ENCODE measurements at places on chromosomes 6 and 20. TPM values are rescaled to one million over a fixed set of nuclear protein-coding genes. Genes with fewer than 3 reads are reported as not detected.

DNA sequence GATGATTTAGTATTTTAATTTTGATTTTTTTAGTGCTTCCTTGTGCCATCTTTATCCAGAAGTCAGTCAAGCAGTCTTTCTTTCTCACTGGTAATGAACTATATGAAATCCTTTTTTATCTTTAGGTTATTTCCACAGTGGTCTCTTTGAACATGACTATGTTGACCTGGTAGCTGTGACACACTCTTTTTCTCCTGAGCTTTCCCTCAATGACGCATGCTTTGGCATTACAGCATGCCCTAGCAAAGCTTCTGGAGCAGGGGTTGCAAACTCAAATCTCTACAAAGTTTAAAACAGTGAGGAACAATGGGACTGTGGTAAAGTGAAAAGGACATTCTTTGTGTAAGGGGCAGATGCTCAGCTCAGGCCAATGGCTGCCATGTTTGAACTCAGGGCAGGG lies 4.5 kb upstream of the PLAGL1 start:
- H3K4me1 ChIP-seq: peaks cover 6% of the 10 kb centered on the region
- peaks cover 12% of the 10 kb centered on the region for H3K27me3 ChIP-seq

- H3K4me1 ChIP-seq: peaks cover 11% of the 10 kb centered on the region
- H3K27ac ChIP-seq: no peak overlapping the region
- peaks cover 51% of the 10 kb centered on the region for H3K27me3 ChIP-seq
- no peak for DNase-seq
Measured at GRCh38 chr6:36339146-36339545, 2.5 kb upstream of the BNIP5 start.

GRCh38 chr6:136677822-136678221 lies 114.5 kb downstream of the MAP3K5 start:
- peaks cover 17% of the 10 kb centered on the region for H3K36me3 ChIP-seq
- no peak for DNase-seq
- no peak overlapping the region for H3K27ac ChIP-seq
- no peaks in the 10 kb centered on the region for H3K4me1 ChIP-seq
- H3K27me3 ChIP-seq: no peaks in the 10 kb centered on the region

DNA sequence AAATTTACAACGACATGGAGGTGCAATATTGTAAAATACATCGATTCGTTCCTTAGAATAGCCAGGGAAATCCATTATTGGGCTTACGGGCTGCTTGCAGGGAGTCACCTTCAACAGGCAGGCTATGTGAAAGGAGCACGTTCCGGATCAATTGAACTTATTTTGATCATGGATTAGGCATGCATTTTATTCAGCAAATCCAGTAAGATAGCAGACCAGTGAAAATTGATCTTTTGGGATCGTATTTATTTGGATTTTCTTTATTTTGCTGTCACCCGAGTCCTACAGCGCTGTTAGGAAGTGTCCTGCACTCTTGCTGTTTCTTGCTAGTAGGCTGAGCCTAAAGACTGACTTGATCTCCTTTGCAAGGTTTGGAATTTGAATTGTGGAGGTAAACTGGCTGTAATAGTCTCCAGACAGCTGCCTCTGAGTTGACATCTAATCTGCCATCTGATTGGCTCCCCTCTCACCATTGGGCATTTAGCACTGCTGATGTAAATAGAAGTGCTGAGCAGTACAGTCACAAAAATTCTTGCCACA lies 3.0 kb downstream of the ARID1B start:
- peak; percentile 73 for DNase-seq
- H3K27ac ChIP-seq: peak overlapping the region; percentile 80
- H3K4me3 ChIP-seq: peak overlapping the region; percentile 78
- H3K4me1 ChIP-seq: peaks cover 38% of the 10 kb centered on the region

GRCh38 chr6:27551607-27552006 lies 78.7 kb upstream of the ZNF184 start:
- peaks cover 22% of the 10 kb centered on the region for H3K4me1 ChIP-seq
- H3K27ac ChIP-seq: no peak overlapping the region
- DNase-seq: no peak
- no peak overlapping the region for H3K4me3 ChIP-seq

GRCh38 chr6:17987697-17988421 lies 424 bp upstream of the KIF13A start:
- H3K27me3 ChIP-seq: peaks cover 60% of the 10 kb centered on the region
- H3K4me1 ChIP-seq: peaks cover 7% of the 10 kb centered on the region
- DNase-seq: peak; percentile 32
- no peak overlapping the region for H3K27ac ChIP-seq

DNA sequence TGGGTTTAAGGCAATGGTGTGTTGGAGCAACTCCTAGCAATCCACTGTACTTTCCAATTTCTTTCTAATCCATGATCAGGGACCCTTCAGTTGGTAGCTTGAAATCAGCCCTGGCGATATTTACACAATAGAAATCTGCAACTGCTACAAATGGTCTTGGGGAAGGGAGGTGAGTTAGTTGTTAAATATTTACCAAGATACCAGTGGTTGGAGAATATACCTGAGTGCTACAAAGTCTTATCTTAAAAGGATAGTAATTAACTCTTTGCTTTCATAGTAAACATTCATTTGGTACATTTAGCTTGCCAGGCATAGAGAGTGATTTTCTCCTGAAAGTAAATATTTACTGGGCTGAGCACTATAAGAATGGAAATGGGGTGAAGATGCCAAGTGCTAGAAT lies 568.2 kb downstream of the BCKDHB start:
- no peaks in the 10 kb centered on the region for H3K36me3 ChIP-seq
- no peak overlapping the region for H3K4me3 ChIP-seq
- no peaks in the 10 kb centered on the region for H3K27me3 ChIP-seq
- no peak overlapping the region for H3K27ac ChIP-seq
- no peaks in the 10 kb centered on the region for H3K4me1 ChIP-seq
- no peak for DNase-seq

GRCh38 chr6:37092923-37093727 lies 76.8 kb upstream of the PIM1 start:
- peaks cover 21% of the 10 kb centered on the region for H3K4me1 ChIP-seq
- peaks cover 3% of the 10 kb centered on the region for H3K27me3 ChIP-seq
- H3K36me3 ChIP-seq: no peaks in the 10 kb centered on the region
- no peak overlapping the region for H3K4me3 ChIP-seq
- H3K27ac ChIP-seq: no peak overlapping the region
- DNase-seq: no peak

Gene GOPC
- total RNA-seq: 23.3 TPM

DNA sequence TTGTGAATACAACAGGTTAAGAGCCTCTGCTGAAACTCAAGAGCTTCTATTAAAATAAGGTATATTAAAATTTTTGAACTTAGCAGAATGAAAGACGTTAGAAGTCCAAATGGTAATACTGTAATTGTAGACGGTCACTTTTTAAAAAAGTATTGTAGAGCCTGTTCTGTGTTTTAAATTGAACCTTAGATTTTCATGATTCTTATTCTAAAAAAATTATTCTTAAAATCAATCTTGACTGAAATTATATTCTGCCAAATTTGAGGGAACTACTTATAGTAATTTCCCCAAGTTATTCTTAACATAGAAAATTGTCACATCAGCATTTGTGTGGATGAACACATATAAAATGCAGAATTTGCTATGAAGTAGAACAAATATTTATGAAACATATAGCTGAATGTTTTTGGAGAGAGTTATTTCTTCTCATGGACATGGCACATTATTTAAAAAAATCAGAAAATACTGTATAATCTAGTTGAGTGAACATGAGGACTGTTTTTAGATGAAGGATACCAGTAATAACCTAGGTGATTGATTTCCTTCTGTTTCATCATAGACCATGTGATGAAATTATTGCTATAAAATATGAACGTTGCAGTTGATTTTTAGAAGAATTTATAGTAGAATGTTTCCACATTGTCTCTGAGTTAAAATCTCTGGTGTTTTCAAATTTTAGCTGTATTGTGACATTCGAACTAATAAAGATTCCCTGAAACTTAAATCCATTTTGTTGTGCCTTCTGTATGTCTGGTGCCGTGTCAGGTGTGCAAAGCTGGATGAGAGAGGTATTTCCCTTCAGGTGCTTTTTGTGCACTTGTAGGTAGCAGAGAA lies 2.8 kb downstream of the TBPL1 start:
- peaks cover 6% of the 10 kb centered on the region for H3K36me3 ChIP-seq
- peaks cover 55% of the 10 kb centered on the region for H3K4me1 ChIP-seq
- H3K27ac ChIP-seq: no peak overlapping the region
- peaks cover 3% of the 10 kb centered on the region for H3K27me3 ChIP-seq
- DNase-seq: no peak

DNA sequence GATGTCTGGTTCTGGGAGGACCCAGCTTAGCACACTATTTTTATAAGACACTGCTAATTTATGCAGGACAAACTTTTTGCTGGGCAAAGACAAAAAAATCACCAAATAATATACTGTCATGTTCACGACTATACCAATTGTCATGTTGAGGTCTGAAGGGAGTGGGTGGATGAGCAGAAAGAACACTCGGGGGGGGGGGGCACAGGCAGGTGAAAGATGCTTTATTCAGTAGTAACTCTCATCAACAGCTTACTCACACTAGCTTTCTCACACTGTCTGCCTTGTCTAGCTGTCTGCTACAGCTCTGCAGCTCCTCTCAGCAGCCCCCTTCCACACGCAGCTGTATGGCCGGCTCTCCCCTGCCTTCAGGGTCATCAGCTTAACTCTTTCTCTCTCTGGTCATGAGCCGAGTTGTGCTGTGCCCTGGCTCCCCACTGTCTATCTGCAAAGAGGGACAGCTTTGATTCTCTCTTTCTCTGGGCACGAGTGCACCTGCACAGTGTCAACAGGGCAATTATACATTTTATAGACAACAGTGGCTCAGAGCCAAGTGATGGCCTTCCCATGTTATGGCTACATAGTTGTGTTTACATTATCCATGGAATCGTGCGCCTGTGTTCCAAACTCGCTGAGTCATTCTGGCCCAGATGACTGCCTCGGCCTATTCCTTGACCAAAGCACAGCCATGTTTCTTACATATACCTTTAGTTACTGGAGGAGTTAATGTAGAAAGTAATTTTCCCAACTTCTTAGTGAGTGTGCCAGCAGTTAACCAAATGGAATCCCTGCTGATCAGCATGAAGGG lies 187.7 kb upstream of the PRSS16 start:
- no peak overlapping the region for H3K27ac ChIP-seq
- DNase-seq: no peak
- H3K4me1 ChIP-seq: no peaks in the 10 kb centered on the region
- peaks cover 22% of the 10 kb centered on the region for H3K27me3 ChIP-seq

Gene OR2B6
- not detected for total RNA-seq

Gene TBX18
- not detected for total RNA-seq

DNA sequence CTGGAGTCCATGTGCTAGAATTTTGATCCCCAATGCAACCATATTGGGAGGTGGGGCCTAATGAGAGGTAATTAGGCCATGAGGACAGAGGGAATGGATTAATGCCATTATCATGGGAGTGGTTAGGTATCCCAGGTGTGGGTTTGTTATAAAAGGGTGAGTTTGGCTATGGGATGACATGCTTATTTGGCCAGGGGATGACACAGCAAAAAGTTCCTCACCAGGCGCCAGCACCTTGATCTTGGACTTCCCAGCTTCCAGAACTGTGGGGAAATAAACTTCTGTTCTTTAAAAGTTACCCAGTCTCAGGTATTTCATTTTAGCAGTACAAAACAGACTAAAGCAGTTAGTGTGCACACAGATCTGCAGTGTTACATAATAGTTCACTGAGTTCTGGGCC lies 84.1 kb downstream of the ADGB start:
- no peak for DNase-seq
- H3K4me3 ChIP-seq: no peak overlapping the region
- H3K27ac ChIP-seq: no peak overlapping the region
- no peaks in the 10 kb centered on the region for H3K27me3 ChIP-seq

Gene TMEM14B
- total RNA-seq: 92.6 TPM

- no peaks in the 10 kb centered on the region for H3K27me3 ChIP-seq
- H3K36me3 ChIP-seq: no peaks in the 10 kb centered on the region
- no peak overlapping the region for H3K4me3 ChIP-seq
- DNase-seq: no peak
- no peak overlapping the region for H3K27ac ChIP-seq
Measured at GRCh38 chr20:5809495-5809894, 59.3 kb downstream of the SHLD1 start.

Gene CALHM6
- 19.3 TPM for total RNA-seq

GRCh38 chr6:33314515-33314942 lies 651 bp upstream of the TAPBP start:
- no peaks in the 10 kb centered on the region for H3K27me3 ChIP-seq
- H3K4me3 ChIP-seq: peak overlapping the region; percentile 99
- peaks cover 68% of the 10 kb centered on the region for H3K36me3 ChIP-seq
- H3K27ac ChIP-seq: peak overlapping the region; percentile 97
- peak; percentile 84 for DNase-seq

Gene SLC17A1
- total RNA-seq: not detected

Gene WFDC10B
- not detected for total RNA-seq

Gene BPIFB1
- not detected for total RNA-seq

DNA sequence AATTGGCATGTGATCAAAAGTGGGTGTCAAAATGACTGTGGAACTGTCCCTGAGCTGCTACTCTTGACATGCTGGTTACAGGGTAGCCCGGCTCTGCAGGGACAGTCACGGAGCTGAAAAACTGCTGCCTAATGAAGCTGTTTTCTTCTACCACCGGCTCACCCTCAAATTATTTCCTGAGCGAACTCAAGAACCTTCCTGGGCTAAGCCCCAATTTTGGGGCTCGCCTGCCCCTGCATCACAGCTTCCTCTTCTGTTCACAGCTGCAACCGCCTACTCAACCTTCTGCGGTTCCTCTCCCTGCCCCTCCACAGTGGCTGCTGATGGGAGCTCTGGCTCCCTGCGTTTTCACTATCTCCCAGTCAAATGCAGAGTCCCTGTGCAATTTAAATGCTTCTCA lies 110.8 kb upstream of the MLN start:
- peaks cover 6% of the 10 kb centered on the region for H3K27me3 ChIP-seq
- H3K4me3 ChIP-seq: peak overlapping the region; percentile 36
- peak; percentile 66 for DNase-seq
- H3K36me3 ChIP-seq: no peaks in the 10 kb centered on the region
- peaks cover 40% of the 10 kb centered on the region for H3K4me1 ChIP-seq
- H3K27ac ChIP-seq: peak overlapping the region; percentile 83

DNA sequence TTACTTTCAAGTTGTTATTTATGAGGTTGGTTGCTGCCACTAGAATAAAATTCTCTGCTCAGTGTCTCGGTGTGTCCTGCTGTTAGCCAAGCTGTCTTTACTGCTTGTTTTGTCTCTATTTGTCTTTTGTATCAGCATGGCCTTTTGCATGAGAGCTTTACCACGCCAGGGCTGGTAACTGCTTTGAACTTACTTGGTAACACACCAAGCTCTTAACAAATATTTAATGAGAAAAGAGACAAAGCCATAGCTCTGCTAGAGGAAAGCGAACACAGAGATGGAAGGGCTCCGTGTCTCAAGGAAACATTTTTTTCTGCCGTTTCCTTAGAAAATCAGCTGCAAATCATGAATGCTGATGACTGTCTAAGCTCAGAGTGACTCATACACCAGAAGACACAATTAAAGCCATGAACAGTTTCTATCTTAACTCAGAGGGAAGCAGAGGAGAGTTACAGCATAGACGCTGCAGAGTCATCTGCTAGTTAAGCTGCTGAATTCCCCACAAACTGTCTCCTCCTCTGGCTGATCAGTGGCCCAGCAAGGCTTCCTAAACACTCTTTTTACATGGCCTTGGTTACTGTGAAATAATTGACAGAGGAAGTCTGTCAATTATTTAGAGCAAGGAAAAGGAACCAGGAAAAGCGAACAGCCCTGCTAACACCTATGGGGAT lies 44.8 kb downstream of the AGPAT4 start:
- DNase-seq: no peak
- H3K36me3 ChIP-seq: peaks cover 12% of the 10 kb centered on the region
- no peaks in the 10 kb centered on the region for H3K27me3 ChIP-seq
- H3K27ac ChIP-seq: no peak overlapping the region

GRCh38 chr20:25053255-25054031 lies 4.5 kb downstream of the ACSS1 start:
- H3K4me3 ChIP-seq: no peak overlapping the region
- no peak overlapping the region for H3K27ac ChIP-seq
- DNase-seq: no peak
- H3K27me3 ChIP-seq: no peaks in the 10 kb centered on the region

GRCh38 chr6:153442096-153442495 lies 311.0 kb upstream of the RGS17 start:
- H3K27ac ChIP-seq: no peak overlapping the region
- H3K27me3 ChIP-seq: no peaks in the 10 kb centered on the region
- H3K4me3 ChIP-seq: no peak overlapping the region
